ENCODE measurements at places on chromosomes 7 and 10.
A peak's percentile ranks its signal among the peaks of the same experiment; 100 is the strongest.

GRCh38 chr10:79047875-79048638 is 20.7 kb upstream of the ZMIZ1 start:
- DNase-seq: peak; percentile 37

DNA sequence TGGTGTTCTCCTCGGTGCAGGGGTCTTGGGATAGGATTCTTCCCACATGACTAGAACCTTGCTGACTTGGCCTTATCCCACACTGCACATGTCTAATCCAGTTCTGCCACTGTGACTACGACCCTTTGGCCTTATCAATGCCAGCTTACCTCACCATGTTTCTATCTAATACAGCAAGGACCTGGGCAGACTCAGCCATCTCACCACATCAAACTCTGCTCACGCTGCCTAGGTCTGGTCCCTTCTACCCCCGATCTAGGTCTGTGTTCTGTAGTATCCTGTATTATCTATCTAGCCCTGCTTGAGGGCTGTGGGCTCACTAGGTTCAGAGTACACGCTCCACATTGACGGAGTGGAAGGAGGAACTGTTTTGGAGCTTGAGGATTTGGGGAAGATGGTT is 282.4 kb downstream of the HPSE2 start:
- no peak for DNase-seq

GRCh38 chr10:101006593-101007098 is 7.0 kb downstream of the LZTS2 start:
- no peak for DNase-seq

DNA sequence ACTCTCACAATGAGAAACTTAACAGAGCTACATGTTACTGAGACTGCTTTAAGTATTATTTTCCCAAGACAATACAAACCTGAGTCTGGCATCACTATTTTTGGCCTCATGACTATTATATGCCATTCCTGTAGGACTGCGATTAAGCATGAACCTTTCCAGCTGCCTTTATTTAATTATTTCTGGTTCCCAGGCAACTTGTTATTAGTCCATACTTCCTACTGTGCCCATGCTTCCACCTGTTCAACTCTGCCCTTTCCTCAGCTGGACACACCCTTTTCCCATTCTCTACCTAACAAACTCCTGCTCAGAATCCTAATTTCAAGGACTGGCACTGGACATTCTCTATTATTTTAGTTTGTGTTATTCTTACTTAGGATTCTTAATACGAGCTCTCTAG is 8.1 kb upstream of the CROT start:
- DNase-seq: no peak

DNA sequence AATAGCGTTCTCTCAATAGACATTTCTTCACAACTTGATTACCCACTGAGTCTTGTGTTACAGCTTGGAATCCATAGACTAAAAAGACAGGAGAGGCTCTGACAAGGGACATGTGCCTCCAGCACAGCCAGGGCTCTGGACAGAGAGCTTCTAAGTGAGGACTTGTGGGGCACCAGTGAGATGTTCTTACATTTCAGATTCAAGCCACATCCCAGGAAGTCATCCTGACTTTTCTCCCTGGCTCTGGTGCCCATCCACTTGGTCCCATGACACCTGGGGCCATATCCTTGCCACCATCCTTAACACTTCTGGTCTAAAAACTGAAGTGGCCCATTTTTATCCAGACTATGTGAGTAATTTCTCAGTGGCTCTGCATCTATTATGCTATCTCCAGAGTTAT is 440.1 kb downstream of the TCERG1L start:
- DNase-seq: no peak

- no peak for DNase-seq
These were observed 7.4 kb upstream of the ARID5B start for GRCh38 chr10:61894133-61894532.

All from activated CD8-positive, alpha-beta memory T cell treated with anti-CD3 and anti-CD28 coated beads for 1 hour (primary cell).